ENCODE measurements at places on chromosomes 3 and 15.

- DNase-seq = no peak
These were observed 1.8 kb downstream of the CXCR6 start for GRCh38 chr3:45944830-45945620.

GRCh38 chr15:56208185-56208584 is 35.5 kb downstream of the RFX7 start:
- no peak for DNase-seq

GRCh38 chr3:99884484-99884883 is 66.8 kb downstream of the CMSS1 start:
- DNase-seq = no peak

DNA sequence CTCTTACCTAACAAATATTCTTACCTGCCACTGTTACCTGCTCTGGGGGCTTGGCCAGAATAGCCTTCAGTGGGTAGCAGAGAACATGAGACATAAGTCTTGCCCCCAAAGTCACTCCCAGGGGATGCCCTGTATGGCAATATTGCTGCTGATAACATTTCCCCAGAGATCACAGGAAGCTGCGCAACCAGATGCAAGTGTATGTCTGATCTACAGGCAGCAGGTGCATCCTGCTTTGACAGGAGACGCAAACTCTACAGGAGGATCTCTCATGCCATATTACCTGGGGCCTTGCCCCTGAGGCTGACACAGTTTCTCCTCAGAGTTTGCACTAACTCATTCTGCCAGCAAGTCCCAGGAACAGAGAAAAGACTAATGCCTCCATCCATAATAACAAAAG is 174.4 kb upstream of the LPP start:
- DNase-seq = no peak

GRCh38 chr15:69760890-69761568 is 308.4 kb downstream of the RPLP1 start:
- peak; percentile 77 for DNase-seq

DNA sequence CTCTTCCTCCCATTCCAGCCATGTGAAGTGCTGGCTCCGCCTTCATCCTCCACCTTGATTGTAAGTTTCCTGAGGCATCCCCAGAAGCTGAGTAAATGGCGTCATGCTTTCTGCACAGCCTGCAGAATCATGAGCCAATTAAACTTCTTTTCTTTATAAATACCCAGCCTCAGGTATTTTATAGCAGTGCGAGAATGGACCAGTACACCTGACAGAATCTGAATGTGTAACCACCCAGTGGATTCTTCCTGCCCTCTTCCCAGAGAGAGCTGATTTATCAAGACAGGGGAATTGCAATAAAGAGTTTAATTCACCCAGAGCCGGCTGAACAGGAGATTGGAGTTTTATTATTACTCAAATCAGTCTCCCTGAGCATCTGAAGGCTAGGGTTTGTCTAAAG is 86.6 kb downstream of the C3orf70 start:
- DNase-seq = no peak

DNA sequence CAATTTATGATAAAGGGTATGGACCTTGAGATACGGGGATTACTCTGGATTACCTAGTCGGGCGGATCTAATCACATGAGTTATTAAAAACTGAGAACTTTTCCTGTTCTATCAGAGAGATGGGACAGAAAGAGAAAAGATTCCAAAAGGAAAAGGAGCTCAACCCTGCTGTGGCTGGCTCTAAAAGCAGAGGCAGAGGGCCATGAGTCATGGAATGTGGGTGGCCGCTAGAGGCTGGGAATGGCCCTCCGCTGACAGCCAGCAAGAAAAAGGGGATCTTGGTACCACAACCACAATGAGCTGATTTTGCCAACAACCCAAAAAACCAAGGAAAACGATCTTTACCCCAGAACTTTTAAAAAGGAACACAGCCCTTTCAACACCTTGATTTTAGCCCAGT is 210.0 kb downstream of the MAGI1 start:
- no peak for DNase-seq

DNA sequence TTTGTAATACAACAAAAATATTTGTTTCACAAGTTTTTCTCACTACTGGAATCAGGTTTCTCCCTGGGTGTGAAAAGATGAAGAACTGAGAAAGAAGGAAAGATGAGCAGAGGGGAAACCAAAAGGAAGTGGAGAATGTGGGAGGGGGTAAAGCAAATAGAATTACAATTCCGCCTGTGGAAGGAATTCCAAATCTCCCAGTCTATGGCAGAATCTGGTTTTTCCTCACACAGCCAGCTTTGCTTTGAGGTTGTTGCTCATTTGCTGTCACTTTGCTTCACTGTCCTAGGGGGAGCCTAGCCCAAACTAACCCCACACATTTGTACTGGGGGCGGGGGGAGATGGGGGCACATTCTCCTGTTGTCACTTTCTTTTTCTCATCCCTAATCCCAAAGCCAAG is 43.9 kb downstream of the RPL22L1 start:
- no peak for DNase-seq

- no peak for DNase-seq
These were observed 35.6 kb upstream of the FLNB start for GRCh38 chr3:57972531-57973111.

DNA sequence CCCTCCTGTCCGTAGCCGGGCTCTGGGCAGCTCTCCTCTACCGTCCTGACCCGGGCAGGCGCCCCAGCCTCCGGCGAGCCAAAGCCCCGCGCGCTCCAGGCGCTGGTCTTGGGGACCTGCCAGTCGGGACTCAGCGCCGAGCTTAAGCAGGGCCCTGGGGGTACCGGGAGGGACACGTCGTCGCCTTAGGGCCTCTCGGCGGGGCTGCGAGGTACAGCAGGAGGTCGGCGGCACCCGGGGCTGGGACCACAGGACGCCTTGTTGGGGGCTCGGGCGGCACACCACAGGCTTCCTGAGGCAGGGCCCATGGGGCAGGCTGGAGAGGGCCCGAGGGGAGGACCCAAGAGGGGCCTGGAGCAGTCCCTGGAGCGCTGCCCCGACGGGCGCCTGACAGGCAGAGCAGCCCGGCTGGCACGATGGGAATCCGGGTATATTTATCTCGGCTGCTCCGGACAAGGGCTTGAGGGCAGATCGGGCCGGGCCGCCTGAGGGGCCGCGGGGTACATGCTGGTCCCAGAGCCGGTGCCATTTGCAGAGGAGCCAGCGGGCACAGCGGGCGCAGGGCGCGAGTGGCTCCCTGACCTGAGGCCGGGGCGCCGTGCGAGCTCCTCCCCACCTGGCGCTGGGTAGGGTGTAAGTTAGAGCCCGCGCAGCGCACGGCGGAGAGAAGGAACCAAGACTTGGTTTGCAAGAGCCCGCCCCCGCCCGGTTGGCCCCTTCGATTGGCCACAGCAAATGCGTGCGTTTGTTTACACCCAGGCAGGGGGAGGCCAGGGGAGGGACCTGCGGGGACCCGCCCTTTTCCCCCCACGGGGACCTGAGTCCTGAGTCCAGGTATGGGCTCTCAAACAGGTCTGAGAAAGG is 574 bp downstream of the SLC38A3 start:
- no peak for DNase-seq

DNA sequence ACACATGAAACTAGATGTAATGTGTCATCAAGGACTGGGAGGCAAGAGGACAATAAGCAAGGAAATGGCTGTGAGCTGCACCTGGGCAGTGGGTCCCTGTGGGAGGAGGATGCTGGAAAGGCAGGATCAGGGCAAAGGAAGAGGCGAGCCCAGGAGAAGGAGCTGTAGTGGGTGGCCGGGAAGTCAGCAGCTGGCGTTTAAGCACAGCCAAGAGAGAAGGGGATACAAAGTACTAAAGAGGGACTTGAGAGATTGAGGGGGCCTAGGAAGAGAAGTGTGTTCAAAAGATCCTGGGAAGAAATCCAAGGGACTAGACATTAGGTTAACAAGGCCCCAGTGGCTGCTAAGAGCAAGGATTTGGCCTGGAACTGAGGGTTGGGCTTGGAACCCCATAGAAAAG is 188.5 kb upstream of the SLC24A5 start:
- DNase-seq = no peak

DNA sequence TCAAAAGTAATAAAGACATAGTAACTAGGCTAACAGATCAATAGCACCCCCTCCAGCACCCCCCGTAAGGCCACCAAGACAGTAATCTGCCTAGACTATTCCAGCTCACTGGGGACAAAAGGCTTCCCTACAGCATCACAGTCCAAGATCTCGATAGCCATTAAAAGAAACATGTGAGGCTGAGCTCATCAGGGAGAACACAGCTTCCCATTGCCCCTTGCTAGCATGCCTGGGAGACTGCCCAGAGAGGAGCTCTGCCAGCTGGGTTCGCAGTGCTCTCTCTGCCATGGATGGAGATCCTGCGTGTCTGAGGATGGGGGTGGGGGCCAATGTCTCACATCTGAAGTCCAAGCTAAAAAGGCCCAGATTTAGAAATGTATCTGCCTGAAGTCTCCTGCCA is 17.8 kb downstream of the LRIG1 start:
- DNase-seq = no peak

GRCh38 chr3:193851941-193852674 is 259.1 kb downstream of the OPA1 start:
- no peak for DNase-seq

- peak; percentile 33 for DNase-seq
These were observed 735 bp downstream of the GOLGA8B start for GRCh38 chr15:34582461-34583371.

- no peak for DNase-seq
These were observed 11.6 kb downstream of the SNX1 start for GRCh38 chr15:64107337-64107736.

DNA sequence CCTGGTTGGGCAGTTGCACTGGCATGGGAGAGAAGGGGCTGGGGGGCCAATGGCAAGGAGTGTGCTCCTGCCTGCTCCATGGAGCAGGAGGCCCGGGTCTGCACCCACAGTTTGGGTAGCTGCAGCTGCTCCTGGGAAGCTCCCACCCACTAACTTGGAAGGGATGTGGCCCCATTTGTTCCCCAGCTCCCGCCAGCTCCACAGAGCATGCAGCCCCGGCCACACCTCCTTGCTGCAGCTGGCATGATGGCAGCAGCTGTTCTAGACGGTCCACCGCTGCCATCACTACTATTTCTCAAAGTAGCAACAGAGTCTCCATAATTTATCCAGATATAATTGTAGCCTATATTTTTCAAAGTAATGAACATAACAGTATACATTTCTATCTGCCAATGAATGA is 65.8 kb downstream of the PIK3CB start:
- DNase-seq = no peak

GRCh38 chr15:82916161-82916952 is 36.2 kb downstream of the HOMER2 start:
- no peak for DNase-seq

DNA sequence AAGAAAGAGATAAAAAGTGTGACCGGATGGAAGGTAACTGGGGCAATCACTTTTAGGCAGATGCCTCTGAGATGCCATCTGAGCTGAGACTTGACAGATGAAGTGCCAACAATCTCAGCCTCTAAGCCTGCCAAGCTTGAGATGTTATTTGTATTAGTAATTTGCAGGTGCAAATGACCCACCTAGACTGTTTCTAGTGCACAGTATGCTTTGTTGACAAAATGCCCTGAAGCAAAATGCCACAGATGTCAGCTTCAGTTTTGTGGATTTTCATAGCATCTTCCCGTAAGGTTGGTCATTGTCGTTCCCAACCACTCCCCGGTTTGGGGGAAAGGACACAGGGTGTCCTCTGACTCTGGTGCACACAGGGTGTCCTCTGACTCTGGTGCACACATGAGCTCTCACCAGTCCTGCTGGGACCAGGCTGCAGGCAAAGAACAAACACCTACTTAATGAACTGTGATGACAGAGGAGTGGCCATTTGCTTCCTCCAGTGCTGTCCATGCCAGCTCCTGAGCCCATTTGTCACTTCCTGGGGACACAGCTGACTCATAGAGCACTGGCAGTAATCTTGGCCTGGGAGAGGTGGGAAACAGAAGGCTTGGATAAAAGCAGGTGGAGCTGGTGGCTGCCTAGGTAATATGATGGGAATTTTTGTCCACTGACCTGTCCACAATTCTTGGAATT is 16.7 kb upstream of the PPP1R2 start:
- DNase-seq = no peak

- no peak for DNase-seq
These were observed 33.5 kb downstream of the TUSC7 start for GRCh38 chr3:116743062-116743461.

- no peak for DNase-seq
These were observed 115.0 kb downstream of the STAG1 start for GRCh38 chr3:136637176-136637575.

DNA sequence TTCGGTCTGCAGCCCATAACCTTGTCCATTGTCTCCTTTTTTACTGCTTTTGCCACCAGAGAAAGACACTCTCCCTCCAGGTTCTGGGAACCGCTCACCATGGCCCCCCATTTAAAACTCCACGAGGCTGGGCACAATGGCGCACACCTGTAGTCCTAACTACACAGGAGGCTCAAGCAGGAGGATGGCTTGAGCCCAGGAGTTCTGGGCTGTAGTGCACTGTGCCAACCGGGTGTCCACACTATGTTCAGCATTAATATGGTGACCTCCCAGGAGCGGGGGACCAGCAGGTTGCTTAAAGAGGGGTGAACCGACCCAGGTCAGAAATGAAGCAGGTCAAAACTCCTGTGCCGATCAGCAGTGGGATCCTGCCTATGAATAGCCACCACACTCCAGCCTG is 28.0 kb upstream of the IDH2 start:
- no peak for DNase-seq

GRCh38 chr15:94584833-94585244 is 353.5 kb downstream of the MCTP2 start:
- DNase-seq = peak; percentile 19

- DNase-seq = no peak
These were observed 161.4 kb downstream of the CHSY1 start for GRCh38 chr15:101090428-101090790.

DNA sequence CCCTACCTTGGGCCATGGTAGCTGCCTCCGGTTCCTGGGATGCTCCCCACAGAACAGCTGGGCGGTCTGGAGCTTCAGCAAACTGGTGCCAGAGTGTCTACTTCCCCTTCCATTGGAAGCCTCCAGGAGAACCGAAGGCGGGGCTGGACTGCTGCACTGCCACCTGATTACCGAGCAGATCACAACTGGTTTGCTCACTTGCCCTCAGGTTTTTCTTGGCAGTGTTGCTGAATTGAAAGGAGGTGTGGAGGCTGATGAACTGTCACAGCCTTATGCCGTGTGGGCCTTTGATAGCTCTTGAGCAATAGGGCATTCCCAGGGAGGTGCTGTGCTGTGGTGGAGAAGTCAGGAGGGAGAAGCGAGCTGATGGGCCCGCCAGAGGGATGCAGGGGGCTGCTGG is at the start of gene TGM5:
TSS of gene TGM5 (minus strand) at position 95 of the 400 bp plus-strand sequence. CDS start at position 16, 79 bp downstream.
- DNase-seq = no peak

- no peak for DNase-seq
These were observed 21.0 kb upstream of the SLC25A38 start for GRCh38 chr3:39362192-39362591.

- DNase-seq = peak; percentile 68
These were observed 34.3 kb downstream of the IRAK2 start for GRCh38 chr3:10198761-10199649.

DNA sequence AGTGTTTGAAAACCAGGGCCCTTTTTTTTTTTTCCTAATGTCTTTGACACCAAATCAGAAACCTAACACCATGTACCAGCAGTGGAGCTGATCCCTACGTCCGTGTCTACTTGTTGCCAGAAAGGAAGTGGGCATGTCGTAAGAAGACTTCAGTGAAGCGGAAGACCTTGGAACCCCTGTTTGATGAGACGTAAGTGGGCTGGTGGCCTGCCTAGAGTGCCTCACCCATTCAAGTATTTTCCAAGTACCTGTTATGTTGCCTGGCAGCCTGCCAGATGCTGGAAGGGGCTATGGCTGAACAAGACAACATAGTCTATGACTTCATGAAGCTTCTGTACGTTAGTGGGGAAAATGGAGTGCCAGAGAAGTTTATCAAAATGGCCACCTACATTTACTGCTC is 39.7 kb downstream of the ESYT3 start:
- no peak for DNase-seq

- DNase-seq = no peak
These were observed 50.1 kb downstream of the KBTBD8 start for GRCh38 chr3:67048067-67048714.

Measured in activated CD8-positive, alpha-beta memory T cell treated with anti-CD3 and anti-CD28 coated beads, Interleukin-2, amount 50 U/mL, for 4 hours (primary cell).